ENCODE measurements at places on chromosomes 2 and 18. TPM values are rescaled to one million over a fixed set of nuclear protein-coding genes. Genes with fewer than 3 reads are reported as not detected.

DNA sequence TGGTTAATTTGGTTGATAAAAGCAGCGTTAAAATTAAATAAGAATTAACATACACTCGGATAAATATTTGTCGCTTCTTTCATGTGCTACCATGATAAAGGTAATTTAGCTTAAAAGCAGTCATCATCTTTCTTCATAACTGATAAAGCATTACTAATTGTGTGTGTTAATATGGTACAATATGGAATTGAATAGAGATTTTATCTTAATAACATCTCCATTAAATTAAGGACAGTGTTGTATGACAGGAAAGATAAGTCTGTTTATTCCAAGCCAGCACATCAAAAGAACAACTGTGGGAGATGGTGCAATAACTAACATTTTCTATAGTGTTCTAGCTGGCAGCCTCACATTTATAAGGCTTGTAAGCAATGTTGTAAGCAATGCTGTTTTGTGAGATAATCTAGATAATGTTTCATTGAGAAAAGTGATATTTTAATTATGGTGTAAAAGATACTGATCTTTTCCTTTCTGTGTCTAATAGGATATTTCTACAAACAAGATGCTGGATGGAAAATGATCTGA, 64.4 kb upstream of the AFF3 start:
- DNase-seq: no peak

DNA sequence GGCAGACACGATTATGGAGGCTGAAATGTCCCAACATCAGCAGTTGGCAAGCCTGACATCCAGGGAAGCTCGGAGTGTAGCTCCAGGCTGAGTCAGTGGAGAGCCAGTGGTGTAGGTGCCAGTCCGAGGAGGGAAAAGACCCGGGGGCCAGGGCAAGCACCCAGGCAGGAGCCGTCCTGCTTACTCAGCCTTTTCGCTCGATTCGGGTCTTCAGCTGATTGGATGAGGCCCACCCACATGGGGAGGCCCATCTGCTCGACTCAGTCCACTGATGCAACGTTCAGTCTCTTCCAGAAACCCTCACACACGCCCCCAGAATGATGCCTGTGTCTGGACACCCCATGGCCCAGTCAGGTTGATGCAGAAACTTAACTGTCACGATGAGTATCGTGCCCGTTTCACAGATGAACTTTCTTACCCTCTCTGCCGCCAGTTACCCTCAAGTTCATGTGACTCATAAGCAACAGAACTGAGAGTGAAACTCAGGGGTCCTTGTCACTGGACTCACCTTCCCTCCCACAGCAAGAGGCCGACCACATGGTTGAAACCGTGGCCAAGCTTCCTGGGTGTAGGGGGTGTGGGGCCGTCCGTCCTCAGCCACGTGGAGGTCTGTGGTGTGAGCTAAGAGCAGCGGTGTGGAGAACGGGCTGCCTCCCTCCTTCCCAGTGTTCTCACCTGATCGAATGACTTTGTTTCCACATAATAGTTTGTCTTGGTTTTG, 197.4 kb upstream of the HDAC4 start:
- peak; percentile 61 for DNase-seq

GRCh38 chr2:233964581-233964980, 47.4 kb downstream of the TRPM8 start:
- no peak for DNase-seq

GRCh38 chr2:140344838-140345237, 1564.6 kb upstream of the NXPH2 start:
- DNase-seq: no peak

- no peak for DNase-seq
Measured at GRCh38 chr2:138654146-138654545, 126.0 kb downstream of the NXPH2 start.

- DNase-seq: no peak
Measured at GRCh38 chr2:213171147-213171546, 19.7 kb upstream of the IKZF2 start.

- DNase-seq: no peak
Measured at GRCh38 chr18:4789506-4789905, 334.4 kb upstream of the DLGAP1 start.

GRCh38 chr2:6352906-6353515, 512.7 kb downstream of the CMPK2 start:
- no peak for DNase-seq

DNA sequence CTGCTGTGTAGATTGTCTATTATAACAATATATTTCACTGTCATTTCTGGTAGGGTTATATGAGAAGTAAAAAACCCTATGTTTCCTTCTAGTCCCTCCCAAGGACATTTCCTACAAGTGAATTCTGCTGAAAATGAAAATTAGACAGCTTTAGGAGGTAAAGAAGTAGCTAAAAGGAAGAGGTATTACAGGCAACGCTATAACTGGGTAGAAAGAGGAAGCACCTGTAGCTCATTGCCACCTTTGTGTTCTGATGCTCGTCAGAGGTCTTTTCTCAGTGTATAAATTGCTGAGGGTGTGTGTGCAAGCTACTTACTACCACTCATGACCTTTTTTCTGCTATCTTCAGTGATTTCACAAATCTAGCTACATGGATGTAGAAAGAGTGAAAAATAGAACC, 1.4 kb downstream of the DNAJC10 start:
- no peak for DNase-seq

DNA sequence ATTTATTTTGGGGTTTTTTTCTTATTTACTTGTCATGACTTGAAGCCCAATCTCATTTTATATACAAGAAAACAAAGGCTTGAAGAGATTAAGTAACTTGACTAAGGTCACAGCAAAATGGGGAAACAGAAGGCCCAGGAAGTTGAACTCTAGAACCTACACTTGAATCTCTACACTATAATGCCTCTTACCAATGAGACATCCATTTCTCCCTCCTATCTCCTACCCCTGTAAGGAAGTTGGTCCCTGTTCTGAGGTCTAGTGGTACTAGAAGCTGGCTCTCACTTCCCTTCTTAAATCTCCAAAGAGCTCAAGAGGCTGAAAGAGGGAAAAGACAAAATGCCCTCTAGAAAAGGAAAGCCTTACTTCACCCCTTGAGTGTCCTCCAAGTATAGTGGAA, 25.5 kb upstream of the IHH start:
- DNase-seq: no peak

DNA sequence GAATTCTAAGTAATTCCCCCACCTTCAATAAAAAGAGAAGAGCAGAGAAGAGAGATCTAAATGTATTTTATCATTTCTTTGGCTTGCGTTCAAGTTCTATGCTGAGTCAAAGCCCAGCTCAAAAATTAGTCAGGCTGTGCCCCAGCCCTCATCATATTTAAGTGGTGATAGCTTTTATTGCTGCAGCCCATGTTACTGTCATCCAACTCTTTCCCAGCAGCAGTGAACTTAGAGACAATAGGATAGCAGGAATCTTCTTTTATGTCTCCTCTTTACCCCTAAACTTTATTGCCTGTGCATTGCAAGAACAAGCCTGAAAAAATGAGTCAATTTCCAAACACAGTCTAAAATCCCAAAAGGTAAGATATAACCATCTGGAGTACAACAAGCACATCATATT, 1599.3 kb upstream of the PIK3C3 start:
- no peak for DNase-seq

DNA sequence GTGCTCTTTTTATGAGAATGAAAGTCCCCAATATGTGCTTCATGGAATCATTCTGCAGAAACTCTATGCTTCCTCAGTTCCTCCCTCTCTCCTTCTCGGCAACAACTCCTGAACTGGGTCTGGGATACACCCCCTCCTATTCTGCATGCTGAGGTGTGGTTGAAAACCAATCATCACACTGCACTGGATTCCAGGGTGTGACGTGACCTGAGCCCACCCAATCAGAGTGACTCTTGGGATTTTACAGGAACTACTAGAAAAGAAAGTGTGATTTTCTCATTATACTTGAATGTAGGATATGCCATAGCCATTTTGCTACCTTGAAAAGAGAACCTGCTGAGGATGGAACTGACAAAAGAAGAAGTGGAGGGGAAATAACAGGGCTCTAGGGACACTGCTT, 36.3 kb downstream of the ACVR1 start:
- no peak for DNase-seq

GRCh38 chr2:193583638-193584400, 1389.1 kb upstream of the TMEFF2 start:
- no peak for DNase-seq

GRCh38 chr2:216507220-216508160, 8.8 kb downstream of the RPL37A start:
- no peak for DNase-seq

DNA sequence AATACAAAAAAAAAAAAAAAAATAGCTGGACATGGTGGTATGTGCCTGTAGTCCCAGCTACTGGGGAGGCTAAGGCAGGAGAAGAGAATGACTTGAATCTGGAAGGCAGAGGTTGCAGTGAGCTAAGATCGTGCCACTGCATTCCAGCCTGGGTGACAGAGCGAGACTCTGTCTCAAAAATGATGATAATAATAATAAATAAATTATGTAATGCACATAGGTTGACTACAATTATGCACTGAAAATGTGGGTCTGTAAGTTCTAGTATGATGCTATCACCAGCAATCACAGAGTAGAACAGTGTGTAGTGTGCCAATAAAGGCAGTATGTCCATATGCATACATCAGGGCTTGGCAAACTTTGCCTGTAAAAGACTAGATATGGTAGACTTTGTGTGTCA, 55.6 kb upstream of the MYCN start:
- DNase-seq: no peak

DNA sequence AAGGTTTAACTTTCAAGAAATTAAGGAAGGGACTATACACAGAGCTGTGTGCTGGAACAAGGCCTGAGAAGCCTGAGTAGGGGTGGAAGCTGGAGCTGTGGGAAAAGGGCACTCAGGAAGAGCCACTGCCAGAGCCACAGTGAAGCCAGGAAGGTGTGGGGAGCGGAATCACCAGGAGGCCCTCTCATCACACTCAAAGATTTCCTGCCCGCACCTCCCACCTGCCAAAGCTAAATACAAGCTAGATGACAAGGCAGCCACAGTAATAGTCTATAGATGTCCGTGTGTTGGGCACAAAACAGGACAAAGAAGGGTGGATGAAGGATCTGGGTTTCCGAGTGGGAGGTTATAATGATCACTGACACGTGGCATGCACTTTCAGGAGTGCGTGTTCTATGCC, 126.0 kb downstream of the ZNF532 start:
- DNase-seq: no peak

DNA sequence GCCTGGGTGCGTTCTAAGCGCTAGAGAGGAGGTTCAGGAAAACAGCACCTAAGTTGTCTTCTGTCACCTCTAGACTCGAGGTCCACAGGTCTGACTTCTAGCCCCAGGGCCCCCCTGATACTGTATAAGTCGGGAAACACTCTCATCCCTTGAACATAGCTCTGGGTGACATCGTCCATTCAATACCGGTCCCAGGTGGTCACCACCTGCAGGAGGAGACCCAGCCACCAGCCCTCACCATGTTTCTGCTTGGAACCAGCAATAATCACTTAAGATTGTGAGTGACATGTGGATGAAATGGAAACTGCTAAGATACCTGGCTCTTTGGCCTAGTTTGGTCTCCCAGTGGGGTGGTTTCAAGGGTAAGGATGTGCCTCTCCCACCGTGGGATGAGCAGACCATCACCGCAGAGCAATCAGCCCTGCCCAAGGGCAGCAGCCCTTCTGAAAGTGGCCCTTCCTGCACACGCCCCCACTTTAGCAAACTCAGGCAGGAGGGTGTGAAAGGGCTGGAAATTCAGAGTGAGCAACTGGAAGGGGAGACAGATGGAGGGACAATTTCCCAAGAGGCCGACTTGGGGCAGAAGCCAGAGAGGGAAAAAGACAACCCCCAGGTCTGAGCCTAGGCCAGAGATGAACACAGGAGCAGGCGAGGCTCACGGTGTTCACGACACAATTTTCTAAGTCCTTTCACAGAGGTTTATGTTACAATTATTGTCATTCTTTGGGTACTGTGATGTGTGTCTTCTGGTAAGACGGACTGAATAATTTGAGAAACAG, 95.2 kb downstream of the ZNF516 start:
- DNase-seq: peak; percentile 57

DNA sequence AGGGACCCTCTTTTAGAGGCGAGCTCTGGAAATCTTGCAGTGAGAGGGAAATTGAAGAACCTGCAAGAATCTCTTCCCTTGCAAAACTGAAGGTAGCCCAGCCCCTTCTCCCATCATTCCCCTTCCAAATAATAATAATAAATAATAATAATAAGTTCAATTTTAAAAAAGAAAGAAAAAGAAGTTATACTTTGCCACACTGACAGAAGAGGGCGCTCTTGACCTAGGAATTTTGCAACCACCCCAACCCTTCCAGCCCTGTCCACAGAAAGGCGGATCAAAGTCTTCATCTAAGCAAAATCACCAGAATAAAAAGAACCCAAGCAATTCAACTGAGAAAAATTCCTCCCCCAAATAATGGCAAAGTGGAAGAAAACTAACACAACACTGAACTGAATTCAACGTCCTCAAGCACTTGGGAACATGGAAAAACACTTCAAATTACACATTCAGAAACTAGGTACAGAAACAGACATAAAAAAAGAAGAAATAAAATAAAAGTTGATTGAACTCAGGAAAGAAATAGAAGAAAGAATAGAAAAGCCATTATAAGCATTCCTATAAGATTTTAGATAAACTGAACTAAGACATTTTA, 98.9 kb upstream of the GLS start:
- peak; percentile 71 for DNase-seq

DNA sequence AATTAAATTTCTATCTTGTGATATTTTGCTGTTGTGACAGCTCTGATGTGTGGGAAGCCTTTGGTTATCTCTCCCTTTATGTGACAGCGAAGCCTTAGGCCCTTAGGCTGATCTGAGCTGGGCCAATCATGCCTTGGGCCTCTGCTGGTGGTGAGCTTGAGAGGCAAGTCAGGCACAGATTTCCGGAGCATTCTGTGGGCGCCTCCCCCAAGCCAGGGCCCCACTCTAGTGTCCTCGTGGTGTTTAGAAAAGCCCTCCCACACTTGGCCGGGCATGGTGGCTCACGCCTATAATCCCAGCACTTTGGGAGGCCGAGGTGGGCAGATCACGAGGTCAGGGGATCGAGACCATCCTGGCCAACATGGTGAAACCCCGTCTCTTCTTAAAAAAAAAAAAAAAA, 239.8 kb downstream of the SH3RF3 start:
- DNase-seq: peak; percentile 35

DNA sequence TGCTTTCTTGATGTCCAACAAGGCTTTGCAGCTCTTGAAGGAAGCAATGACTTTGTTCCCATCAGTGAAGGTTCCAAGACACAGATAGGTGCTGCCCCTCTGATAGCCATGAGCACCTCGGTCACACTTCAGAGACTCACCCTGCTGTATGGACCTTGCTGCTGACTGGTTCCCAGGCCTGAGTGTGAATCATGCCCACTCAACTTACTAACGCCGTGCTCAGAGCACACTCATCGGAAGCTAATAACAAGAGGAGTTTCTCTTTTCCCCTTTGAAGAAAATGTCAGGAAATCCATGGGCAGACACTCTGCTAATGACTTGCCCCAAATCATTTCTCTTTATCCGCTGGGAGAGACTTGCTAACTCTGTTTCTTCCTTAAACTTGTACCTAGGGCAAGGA, 83.8 kb upstream of the ARL4C start:
- DNase-seq: no peak

IL36A gene
- total RNA-seq: not detected

NAPG gene
- 43.5 TPM for total RNA-seq

STK17B gene
- total RNA-seq: 15.7 TPM

SLC30A3 gene
- total RNA-seq: 0.28 TPM

SCYGR2 gene
- total RNA-seq: not detected

CHCHD5 gene
- 36.4 TPM for total RNA-seq

EMILIN1 gene
- total RNA-seq: 333 TPM

ATOH8 gene
- total RNA-seq: 12.4 TPM

MAP4K3 gene
- total RNA-seq: 82.8 TPM

Data from sigmoid colon (tissue), 7 donors.